Osteocyte (in vitro differentiated cells): ENCODE measurements at places on chromosomes 7 and 10. TPM values are rescaled to one million over a fixed set of nuclear protein-coding genes. Genes with fewer than 3 reads are reported as not detected.

Gene KCND2
- 0.42 and 0.46 TPM in 2 replicates for total RNA-seq

Gene WNT8B
- not detected in 2 replicates for total RNA-seq

Gene KCNH2
- total RNA-seq, result not detected in 2 replicates

Gene ADARB2
- total RNA-seq, result 35.0 and 38.7 TPM in 2 replicates

Gene NKX1-2
- total RNA-seq, result not detected in 2 replicates

Gene SORCS1
- total RNA-seq, result 0.13 TPM in 1 of 2 replicates, not detected in the other

DNA sequence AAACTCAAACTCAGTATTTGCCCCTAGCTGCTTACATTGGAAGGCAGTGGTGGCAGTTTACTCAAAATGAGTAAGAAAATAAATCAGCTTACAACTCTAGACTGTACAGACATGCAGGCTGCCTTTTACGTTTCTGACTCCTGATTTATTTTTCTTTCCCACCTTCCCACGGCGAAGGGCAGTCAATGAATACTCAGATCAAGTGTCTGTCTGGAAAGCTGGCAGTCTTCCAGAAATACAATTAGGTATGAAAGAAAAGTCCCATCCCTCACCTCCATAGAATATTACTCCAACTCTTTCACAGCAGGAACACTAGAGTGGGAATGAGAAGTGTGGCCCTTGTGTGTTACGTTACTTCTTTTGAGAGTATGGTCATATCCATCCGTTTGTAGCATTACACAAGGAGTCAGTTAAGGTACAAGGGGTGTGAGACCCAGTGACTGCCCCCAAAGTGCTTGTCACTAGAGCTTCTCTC lies 1.3 kb upstream of the PAPSS2 start:
- no peak overlapping the region for H3K4me3 ChIP-seq
- H3K36me3 ChIP-seq, result no peaks in the 10 kb centered on the region
- DNase-seq, result no peak
- peak overlapping the region; percentile 65 for H3K27ac ChIP-seq
- H3K4me1 ChIP-seq, result peaks cover 48% of the 10 kb centered on the region

GRCh38 chr7:11345621-11346020 lies 371.9 kb downstream of the PHF14 start:
- H3K4me3 ChIP-seq, result no peak overlapping the region
- no peak for DNase-seq
- H3K27me3 ChIP-seq, result peaks cover 2% of the 10 kb centered on the region
- peak overlapping the region; percentile 83 for H3K27ac ChIP-seq

DNA sequence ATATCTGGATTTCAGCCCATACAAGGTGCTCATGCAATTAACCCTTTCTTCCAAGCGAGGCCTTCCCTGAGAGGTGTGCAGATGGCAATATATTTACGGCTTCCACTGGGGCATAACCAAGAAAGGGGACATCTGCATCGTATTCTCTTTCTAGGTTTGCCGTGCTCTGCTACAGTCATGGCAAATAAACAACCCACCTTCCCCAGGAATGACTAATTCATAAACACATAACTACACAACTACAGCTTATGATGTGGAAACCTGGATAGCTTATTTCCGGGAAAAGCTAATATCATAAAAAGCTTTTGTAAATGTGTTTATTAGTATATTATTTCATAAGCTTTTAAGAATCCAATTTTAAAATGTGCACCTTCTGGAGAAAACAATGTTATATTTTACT lies 120.0 kb downstream of the CAMK1D start:
- H3K4me3 ChIP-seq, result no peak overlapping the region
- no peaks in the 10 kb centered on the region for H3K36me3 ChIP-seq
- no peaks in the 10 kb centered on the region for H3K27me3 ChIP-seq
- DNase-seq, result no peak
- H3K4me1 ChIP-seq, result peaks cover 8% of the 10 kb centered on the region

DNA sequence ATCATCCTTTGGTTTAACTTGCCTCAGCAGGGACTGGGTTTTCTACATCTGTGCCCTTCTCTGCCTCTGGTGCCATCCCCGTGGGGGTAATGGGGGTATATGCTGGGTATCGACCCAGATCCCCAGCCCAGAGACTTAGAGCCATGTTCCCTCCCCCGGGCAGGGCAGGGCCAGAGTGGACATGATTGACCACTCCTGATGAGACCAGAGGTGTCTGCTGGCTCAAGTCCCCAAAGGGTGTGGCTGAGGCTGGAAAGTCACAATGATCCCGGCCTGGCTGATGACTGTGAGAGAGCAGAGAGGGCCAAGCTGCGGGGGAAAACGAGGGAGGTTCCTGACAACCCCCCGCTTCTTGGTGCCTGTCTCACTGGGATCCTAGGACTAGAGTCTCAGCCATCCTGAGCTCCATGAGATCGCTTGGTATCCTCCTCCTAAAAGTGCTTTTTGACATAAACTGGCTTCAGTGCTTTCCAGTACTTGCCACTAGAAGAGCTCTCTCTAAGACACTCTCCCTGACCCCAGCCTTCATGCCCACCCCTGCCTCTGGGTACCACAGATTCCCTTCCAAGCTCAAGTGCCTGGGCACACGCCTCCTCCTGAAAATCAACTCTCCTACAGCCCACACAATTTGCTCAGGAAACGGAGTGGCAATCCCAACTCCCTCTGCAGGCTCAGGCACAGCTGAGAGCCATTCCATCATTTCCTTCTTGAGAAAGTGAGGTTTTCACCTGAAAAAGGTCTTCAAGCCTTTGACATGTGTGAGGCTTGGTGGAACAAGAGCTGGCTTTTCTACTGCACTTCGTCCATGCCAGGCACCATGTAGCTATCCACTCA lies 33.9 kb downstream of the DRGX start:
- no peak overlapping the region for H3K4me3 ChIP-seq
- H3K27me3 ChIP-seq, result no peaks in the 10 kb centered on the region
- peak; percentile 67 for DNase-seq
- H3K36me3 ChIP-seq, result no peaks in the 10 kb centered on the region
- no peak overlapping the region for H3K27ac ChIP-seq

GRCh38 chr10:31075434-31075833 lies 43.8 kb upstream of the ZNF438 start:
- H3K4me3 ChIP-seq, result no peak overlapping the region
- no peaks in the 10 kb centered on the region for H3K27me3 ChIP-seq
- H3K27ac ChIP-seq, result peak overlapping the region; percentile 21
- no peaks in the 10 kb centered on the region for H3K36me3 ChIP-seq
- DNase-seq, result no peak

- no peak overlapping the region for H3K4me3 ChIP-seq
- no peaks in the 10 kb centered on the region for H3K27me3 ChIP-seq
- H3K36me3 ChIP-seq, result no peaks in the 10 kb centered on the region
- peak overlapping the region; percentile 88 for H3K27ac ChIP-seq
- DNase-seq, result no peak
- peaks cover 19% of the 10 kb centered on the region for H3K4me1 ChIP-seq
These were observed 98.2 kb upstream of the DKK1 start for GRCh38 chr10:52215745-52216361.

- no peak overlapping the region for H3K27ac ChIP-seq
- DNase-seq, result no peak
- no peak overlapping the region for H3K4me3 ChIP-seq
- H3K4me1 ChIP-seq, result peaks cover 14% of the 10 kb centered on the region
These were observed 45.9 kb downstream of the ZNF503 start for GRCh38 chr10:75355706-75356105.

DNA sequence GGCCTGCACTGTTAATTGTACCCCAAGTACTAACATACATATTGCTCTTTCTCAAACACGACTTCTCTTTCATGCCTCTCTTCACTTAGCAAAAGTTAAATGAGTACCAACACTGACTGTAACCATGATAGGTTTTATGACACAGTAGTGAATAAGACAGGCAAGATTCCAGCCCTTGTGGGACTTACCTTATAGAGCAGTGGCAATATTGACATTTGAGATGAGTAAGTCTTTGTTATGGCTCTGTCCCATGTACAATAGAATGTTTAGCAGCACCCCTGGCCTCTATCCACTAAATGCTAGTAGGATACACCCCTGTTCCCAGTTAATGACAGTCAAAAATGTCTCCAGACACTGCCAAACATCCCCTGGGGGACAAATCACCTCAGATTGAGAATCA lies 11.9 kb upstream of the COL1A2 start:
- no peak overlapping the region for H3K4me3 ChIP-seq
- H3K27ac ChIP-seq, result no peak overlapping the region
- no peaks in the 10 kb centered on the region for H3K27me3 ChIP-seq
- DNase-seq, result no peak
- H3K36me3 ChIP-seq, result peaks cover 2% of the 10 kb centered on the region

- no peaks in the 10 kb centered on the region for H3K36me3 ChIP-seq
- peaks cover 33% of the 10 kb centered on the region for H3K4me1 ChIP-seq
- no peaks in the 10 kb centered on the region for H3K27me3 ChIP-seq
- DNase-seq, result no peak
- H3K4me3 ChIP-seq, result no peak overlapping the region
These were observed 10.5 kb upstream of the HYCC1 start for GRCh38 chr7:23024454-23024853.

DNA sequence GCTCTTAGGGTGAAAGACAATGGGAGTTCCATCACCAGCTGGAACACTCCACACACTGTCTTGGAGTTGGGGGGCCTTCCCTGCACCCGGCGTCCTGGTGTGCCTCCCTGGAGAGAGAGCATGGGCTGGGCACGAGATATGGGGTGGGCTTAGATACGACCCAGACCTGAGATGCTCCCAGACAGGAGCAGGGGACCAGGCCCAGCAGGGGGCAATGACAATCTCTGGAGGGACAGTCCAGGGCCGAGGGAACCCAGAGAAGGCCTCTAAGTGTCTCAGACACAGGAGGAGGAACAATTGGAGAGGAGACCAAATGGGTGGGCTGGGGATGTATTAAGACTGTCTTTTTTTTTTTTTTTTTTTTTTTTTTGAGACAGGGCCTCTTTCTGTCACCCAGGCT lies 40.0 kb downstream of the MYL10 start:
- H3K36me3 ChIP-seq, result no peaks in the 10 kb centered on the region
- DNase-seq, result peak; percentile 75
- no peak overlapping the region for H3K4me3 ChIP-seq
- no peak overlapping the region for H3K27ac ChIP-seq
- H3K27me3 ChIP-seq, result no peaks in the 10 kb centered on the region

GRCh38 chr10:61257956-61258496 lies 195.2 kb downstream of the TMEM26 start:
- H3K27me3 ChIP-seq, result peaks cover 20% of the 10 kb centered on the region
- peaks cover 8% of the 10 kb centered on the region for H3K36me3 ChIP-seq
- H3K4me1 ChIP-seq, result peaks cover 17% of the 10 kb centered on the region
- no peak overlapping the region for H3K27ac ChIP-seq
- no peak overlapping the region for H3K4me3 ChIP-seq

DNA sequence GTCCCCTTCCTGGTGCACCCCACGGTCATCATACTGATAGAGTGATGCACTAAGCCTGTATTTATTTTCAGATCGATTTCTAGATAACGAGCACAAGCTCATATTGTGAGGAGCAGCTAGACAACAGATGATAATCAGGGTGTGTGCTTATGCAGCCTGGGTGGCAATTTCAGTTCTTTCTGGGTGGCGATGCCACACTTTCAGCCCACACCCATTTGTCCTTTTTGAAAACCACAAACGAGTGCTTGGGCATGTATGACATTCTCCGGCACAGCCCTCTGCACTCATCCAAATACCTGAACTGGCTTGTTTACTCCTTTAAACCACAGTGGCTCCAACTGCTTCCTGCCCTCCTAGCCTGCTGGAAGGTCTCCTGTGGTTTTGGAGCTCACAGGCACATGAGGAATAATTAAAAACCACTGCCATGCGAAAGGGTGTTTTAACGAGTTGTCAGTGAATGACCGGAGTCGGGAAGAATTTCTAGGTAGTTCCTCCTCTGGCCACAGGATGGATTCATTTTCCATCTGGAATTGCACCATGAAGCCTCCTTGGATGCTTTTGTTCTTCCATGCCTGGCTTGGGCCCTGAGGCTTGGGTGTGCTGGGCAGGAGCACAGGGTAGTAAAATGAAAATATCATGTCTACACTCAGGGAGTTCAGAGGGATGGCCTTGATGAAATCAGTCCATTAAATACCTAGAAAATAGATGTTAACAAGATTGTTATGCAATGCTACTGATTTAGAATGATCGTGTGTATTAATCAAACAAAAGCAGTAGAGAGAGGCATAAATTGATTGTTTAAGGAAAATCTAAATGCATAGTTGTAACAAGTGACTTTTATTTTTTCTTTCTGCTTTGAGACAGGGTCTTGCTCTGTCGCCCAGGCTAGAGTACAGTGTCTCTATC lies 52.4 kb upstream of the ITGB1 start:
- H3K4me3 ChIP-seq, result no peak overlapping the region
- H3K27me3 ChIP-seq, result no peaks in the 10 kb centered on the region
- H3K4me1 ChIP-seq, result peaks cover 26% of the 10 kb centered on the region
- no peak for DNase-seq
- peak overlapping the region; percentile 37 for H3K27ac ChIP-seq

DNA sequence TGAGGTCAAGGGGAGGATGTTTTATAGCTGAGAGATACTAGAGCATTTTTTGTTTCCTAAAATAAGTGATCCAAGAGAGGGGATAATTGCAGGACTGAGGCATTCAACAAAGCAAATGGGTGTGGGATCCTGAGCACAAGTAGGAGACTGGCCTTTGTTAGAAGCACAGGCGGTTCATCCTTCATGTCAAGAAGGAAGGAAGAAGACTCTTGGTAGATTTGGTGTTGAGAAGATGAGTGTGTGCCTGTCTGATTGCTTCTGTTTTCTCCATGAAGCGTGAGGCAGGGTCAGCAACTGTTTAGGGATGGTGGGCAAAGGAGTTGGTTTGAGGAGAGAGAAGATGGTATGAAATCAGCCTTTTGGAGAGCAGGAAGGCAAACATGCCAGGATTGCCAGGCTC lies 27.6 kb downstream of the STRIP2 start:
- H3K27ac ChIP-seq, result no peak overlapping the region
- H3K4me1 ChIP-seq, result no peaks in the 10 kb centered on the region
- no peaks in the 10 kb centered on the region for H3K36me3 ChIP-seq
- H3K4me3 ChIP-seq, result no peak overlapping the region
- DNase-seq, result no peak
- no peaks in the 10 kb centered on the region for H3K27me3 ChIP-seq

- no peak overlapping the region for H3K4me3 ChIP-seq
- no peak for DNase-seq
- H3K4me1 ChIP-seq, result peaks cover 35% of the 10 kb centered on the region
- no peaks in the 10 kb centered on the region for H3K36me3 ChIP-seq
These were observed 496.9 kb upstream of the CELF2 start for GRCh38 chr10:10520491-10521385.

GRCh38 chr7:98137826-98138151 lies 31.1 kb downstream of the LMTK2 start:
- no peak overlapping the region for H3K27ac ChIP-seq
- H3K27me3 ChIP-seq, result no peaks in the 10 kb centered on the region
- peaks cover 10% of the 10 kb centered on the region for H3K4me1 ChIP-seq

GRCh38 chr10:129719889-129720590 lies 244.0 kb downstream of the EBF3 start:
- peaks cover 3% of the 10 kb centered on the region for H3K36me3 ChIP-seq
- peak; percentile 67 for DNase-seq
- no peaks in the 10 kb centered on the region for H3K4me1 ChIP-seq
